Activated CD4-positive, alpha-beta T cell treated with anti-CD3 and anti-CD28 coated beads, Interleukin-2, amount 50 U/mL, for 24 hours (primary cell): ENCODE measurements at places on chromosomes 2 and 18.

GRCh38 chr18:74414953-74415515, 42.1 kb downstream of the DIPK1C start:
- no peak for DNase-seq

DNA sequence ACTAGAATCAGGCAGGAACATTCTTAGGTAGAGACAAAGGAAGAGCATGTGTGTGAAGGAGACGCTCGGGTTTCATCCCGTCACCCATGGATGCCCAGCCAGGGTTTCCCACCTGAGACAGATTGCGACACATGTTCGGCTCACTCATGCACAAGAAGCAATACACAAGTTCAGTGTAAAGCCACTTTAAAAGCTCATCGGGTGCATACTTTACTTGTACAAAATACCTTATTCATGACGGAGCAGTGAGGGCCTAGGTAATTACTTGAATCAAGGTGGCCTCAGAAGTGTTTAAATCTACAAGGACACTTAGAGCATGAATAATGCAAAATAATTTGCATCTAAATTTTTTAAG, 42.0 kb downstream of the ZEB2 start:
- no peak for DNase-seq

GRCh38 chr2:45750484-45750883, 99.0 kb downstream of the PRKCE start:
- no peak for DNase-seq

DNA sequence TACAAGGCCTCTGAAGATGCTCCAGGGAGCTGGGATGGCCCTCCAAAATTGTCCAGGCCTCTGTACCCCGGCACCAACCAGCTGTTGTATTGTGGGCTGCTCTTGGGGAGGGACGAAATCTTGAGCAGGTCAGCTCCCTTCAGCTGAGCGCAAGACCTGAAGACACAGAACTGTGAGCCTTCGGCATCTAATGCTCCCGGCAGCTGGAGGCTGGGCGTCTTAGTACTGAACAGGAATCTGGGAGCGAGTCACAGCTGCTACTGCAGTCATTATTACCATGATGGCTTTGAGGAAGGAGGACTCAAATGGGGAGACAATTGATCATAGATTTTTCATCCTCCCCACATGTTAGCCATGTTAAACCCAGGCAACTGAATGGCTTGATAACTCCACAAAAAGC, 83.0 kb upstream of the LTBP1 start:
- DNase-seq: no peak

GRCh38 chr2:9163306-9164111, 43.1 kb upstream of the ASAP2 start:
- no peak for DNase-seq

GRCh38 chr2:233373316-233373715, 19.0 kb downstream of the DGKD start:
- no peak for DNase-seq

DNA sequence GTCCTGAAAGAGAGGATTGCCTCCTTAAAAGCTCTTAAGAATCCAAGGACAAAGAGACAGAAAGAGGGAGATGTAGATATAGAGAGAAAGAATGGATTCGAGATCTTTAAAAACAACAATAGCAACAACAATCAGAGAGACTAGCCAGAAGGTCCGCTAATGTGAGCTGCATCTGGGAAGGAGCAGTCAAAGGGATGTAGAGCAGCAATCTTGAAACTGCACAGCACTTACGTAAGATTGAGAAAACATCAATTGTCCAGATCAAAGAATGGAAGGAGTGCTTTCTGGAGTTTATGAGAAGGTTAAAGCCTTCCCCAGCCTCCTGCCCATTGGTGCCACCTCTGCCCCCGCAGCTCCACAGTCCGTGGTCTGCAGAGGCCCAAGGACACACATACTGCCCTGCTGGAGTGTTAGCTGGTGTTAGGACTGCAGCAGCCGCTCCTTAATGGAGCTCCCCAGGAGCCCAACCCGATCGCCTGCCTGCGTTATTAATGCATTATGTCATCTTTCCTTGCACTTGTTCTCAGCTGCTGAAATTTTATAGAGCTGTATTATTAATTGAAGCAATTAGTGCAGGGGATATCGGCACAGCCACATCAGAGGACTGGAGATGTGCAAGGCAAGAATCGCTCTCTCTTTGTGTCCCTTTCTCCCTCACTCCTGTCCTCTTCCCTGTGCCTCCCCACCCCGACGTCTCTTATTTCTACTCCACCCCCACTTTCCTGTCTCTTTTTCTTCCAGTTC, 94.2 kb upstream of the STPG4 start:
- DNase-seq: no peak

GRCh38 chr2:241325257-241325656, 9.5 kb downstream of the SEPTIN2 start:
- DNase-seq: no peak

- DNase-seq: no peak
Observed at GRCh38 chr18:23207191-23207955, 72.1 kb downstream of the CABLES1 start.

DNA sequence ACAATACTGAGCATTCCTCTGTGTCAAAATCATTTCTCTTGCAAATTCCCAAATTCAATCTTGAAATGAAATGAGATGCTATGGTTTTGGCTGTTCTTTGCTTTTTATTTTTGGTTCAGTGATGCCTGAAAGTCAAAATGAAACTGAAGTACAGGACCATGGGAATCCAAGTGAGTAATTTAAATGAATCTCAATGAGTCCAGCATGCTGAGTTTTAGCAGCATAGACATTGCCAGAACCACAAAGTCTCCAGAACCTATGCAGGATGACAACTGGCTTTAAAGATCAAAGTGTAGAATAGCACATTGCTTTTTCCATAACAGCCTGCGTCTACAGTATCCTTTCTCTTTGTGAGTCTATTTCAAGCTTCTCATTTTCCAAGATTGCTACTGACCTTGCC, 1050.7 kb upstream of the PIK3C3 start:
- no peak for DNase-seq

- DNase-seq: no peak
Observed at GRCh38 chr2:104702031-104702850, 151.7 kb upstream of the POU3F3 start.
